SJSA1 (cell line): ENCODE measurements at places on chromosomes 1 and 21. TPM values are rescaled to one million over a fixed set of nuclear protein-coding genes. Genes with fewer than 3 reads are reported as not detected.

LCE2A gene
- total RNA-seq, result not detected in 2 replicates

CBR1 gene
- total RNA-seq, result 105 and 169 TPM in 2 replicates

PIGP gene
- 13.6 and 36.7 TPM in 2 replicates for total RNA-seq

PDC gene
- not detected in 2 replicates for total RNA-seq

GPATCH2 gene
- 15.3 and 24.2 TPM in 2 replicates for total RNA-seq

KPRP gene
- total RNA-seq, result not detected in 2 replicates

DNA sequence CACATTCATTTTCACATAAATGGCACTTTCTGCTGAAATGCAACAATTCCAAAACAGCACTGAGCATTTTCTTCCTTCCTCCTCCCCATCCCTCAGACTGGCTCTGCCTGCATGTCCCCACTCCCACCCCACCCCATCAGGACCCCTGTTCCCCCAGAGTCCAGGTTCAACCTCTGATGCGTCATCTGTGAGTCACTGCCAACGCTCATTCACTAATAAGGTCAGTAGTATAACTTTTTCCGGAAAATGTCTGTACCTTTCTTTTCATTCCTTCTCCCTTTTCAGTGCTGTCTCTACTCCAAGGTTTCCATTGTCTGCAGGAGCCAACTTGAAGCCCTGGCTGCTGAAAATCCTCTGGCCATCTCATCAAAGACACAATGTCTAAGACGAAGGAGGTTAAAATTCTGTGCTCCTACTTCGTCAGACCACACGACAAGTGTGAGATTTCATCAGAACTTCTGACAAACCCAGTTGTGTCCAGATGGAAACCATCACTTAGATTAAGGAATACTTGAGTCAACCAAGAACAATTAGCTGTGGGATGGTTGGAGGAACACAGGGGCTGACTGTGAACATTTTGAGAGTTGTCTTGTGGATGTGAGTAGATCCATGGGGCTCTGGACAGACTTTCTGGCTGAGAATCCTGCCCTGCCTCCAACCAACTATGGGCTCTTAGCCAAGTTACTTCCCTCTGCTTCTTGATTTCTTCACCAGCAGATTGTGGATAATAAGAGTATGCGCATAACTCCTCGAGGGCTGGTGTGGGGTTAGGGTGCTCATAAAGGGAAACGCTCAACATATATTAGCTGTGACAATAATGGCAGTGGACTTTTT is 35.6 kb upstream of the UTS2 start:
- H3K27me3 ChIP-seq, result no peaks in the 10 kb centered on the region
- no peaks in the 10 kb centered on the region for H3K36me3 ChIP-seq
- H3K27ac ChIP-seq, result no peak overlapping the region
- DNase-seq, result no peak
- H3K4me1 ChIP-seq, result peaks cover under 1% of the 10 kb centered on the region; the same call in 1 of the 2 replicates

GRCh38 chr1:244840219-244840794 is 4.8 kb downstream of the COX20 start:
- DNase-seq, result no peak
- H3K27me3 ChIP-seq, result no peaks in the 10 kb centered on the region
- H3K27ac ChIP-seq, result no peak overlapping the region
- H3K4me1 ChIP-seq, result peaks cover 16% of the 10 kb centered on the region
- peaks cover 87% of the 10 kb centered on the region for H3K36me3 ChIP-seq

GRCh38 chr1:48596046-48596445 is 124.0 kb upstream of the SPATA6 start:
- no peak overlapping the region for H3K4me3 ChIP-seq
- no peak overlapping the region for H3K27ac ChIP-seq
- no peaks in the 10 kb centered on the region for H3K36me3 ChIP-seq
- H3K4me1 ChIP-seq, result no peaks in the 10 kb centered on the region
- no peaks in the 10 kb centered on the region for H3K27me3 ChIP-seq

- peaks cover 73% of the 10 kb centered on the region for H3K36me3 ChIP-seq
- H3K27ac ChIP-seq, result no peak overlapping the region
- H3K27me3 ChIP-seq, result no peaks in the 10 kb centered on the region
- H3K4me1 ChIP-seq, result peaks cover 41% of the 10 kb centered on the region
- no peak overlapping the region for H3K4me3 ChIP-seq
These were observed 20.6 kb downstream of the RUNX3 start for GRCh38 chr1:24909388-24909898.

DNA sequence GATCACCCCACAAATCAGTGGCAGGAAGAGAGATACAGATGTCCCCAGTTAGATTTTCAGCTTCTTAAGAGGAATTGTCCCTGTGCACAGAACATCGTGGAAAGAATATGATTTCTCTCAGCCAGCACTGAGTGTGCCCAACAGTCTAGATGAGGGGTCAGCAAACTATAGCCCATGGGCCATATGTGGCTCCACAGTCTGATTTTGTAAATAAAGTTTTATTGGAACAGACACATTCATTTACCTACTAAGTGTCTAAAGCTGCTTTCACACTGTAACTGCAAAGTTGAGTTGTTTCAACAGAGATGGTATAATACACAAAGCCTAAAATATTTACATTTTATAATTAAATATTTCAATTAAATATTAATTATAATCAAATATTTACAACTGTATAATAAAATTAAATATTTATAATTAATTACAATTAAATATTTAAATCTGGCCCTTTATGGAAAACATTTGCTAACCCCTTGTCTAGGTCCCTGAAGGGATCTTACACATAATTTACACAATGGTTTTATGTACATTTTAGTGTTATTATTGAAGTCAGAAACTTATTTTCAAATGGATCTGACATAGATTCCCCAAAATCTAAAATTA is 407.6 kb downstream of the PTPRU start:
- no peaks in the 10 kb centered on the region for H3K36me3 ChIP-seq
- no peak overlapping the region for H3K4me3 ChIP-seq
- H3K27ac ChIP-seq, result no peak overlapping the region
- DNase-seq, result no peak
- peaks cover 8% of the 10 kb centered on the region for H3K27me3 ChIP-seq

- H3K4me3 ChIP-seq, result no peak overlapping the region
- no peaks in the 10 kb centered on the region for H3K27me3 ChIP-seq
- no peak overlapping the region for H3K27ac ChIP-seq
- H3K36me3 ChIP-seq, result no peaks in the 10 kb centered on the region
- DNase-seq, result no peak
These were observed 1410.1 kb downstream of the MRPL39 start for GRCh38 chr21:24197132-24197643.

DNA sequence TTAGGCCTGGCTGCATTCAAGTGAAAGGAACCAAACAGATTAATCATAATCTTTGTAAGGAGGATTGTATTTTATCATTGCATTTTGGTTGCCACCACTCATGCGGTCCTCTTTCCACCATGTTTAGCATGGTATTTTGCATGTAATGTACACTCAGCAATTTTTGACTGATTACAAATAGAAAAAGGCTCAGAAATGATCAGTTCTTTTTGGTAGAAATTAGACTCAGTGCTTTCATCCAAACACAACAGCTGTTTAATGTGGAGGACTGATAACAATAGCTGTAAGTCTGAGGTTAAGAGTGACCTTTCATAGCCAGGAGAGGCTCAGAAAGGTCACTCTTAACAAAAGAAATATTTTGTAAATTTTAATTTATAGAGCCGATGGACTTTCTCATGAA is 25.3 kb upstream of the DPH5 start:
- no peak overlapping the region for H3K27ac ChIP-seq
- no peaks in the 10 kb centered on the region for H3K4me1 ChIP-seq
- H3K36me3 ChIP-seq, result no peaks in the 10 kb centered on the region
- no peak overlapping the region for H3K4me3 ChIP-seq
- no peak for DNase-seq
- H3K27me3 ChIP-seq, result no peaks in the 10 kb centered on the region

DNA sequence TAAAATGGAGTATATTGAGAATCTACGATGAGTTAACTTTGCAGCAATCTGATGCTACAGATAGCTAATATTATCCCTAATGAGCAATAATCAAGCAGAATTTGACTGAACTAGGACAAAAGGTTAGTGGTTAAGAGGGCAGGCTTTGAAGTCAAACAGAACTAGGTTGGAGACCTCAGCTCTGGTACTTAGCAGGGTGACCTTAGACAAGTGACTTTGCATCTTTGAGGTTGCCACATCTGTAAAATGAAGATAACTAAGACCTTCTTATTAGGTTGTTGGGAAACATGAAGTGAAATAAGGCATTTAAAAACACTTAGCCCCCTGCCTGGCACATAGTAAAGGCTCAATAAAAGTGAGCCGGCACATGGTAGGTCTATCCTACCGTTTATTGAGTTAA is 4.3 kb upstream of the FUCA1 start:
- H3K36me3 ChIP-seq, result no peaks in the 10 kb centered on the region
- no peak overlapping the region for H3K4me3 ChIP-seq
- peaks cover 11% of the 10 kb centered on the region for H3K4me1 ChIP-seq
- H3K27me3 ChIP-seq, result peaks cover 2% of the 10 kb centered on the region; the same call in 1 of the 2 replicates
- DNase-seq, result no peak

DNA sequence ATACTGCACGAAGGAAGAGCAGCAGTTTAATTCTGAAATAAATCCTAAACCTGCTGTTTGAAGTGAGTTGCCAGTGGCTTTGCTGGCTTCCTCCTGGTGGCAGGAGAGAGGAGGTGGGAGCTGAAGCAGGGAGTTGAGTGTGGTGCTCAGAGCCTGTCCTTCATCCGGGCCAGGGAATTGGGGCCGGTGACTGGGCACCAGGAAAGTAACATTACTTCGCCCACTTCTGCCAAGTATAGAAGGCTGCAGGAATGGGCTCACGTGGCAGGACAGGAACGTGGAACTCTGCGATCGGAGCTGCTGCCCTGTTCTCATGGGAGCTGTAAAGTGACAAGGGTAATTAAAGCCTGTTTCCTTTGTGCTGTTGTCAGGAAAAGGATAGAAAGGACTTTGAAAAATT is 8.7 kb downstream of the TOR3A start:
- no peak overlapping the region for H3K4me3 ChIP-seq
- H3K36me3 ChIP-seq, result peaks cover 85% of the 10 kb centered on the region
- no peak overlapping the region for H3K27ac ChIP-seq
- no peaks in the 10 kb centered on the region for H3K4me1 ChIP-seq

DNA sequence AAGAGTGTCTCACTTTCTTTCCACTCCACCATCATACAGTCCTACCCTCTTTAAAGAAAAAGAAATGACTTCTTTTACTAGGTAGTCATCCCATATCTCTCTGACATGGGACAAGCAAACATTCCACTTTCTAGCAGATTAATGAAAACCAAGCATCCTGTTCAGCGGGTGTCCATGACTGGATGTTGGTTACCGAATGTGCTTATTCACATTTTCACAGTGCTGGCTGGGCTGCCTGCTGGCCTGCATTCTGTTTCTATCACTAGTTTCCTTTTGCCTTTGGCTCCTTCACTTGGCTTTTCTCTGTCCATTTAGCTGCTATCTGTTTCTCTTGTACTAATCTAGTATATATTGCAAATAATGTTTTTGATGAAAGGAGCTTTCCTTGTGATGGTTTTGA is 598.4 kb downstream of the RWDD3 start:
- H3K27me3 ChIP-seq, result no peaks in the 10 kb centered on the region
- DNase-seq, result no peak
- no peak overlapping the region for H3K27ac ChIP-seq
- H3K4me3 ChIP-seq, result no peak overlapping the region
- no peaks in the 10 kb centered on the region for H3K4me1 ChIP-seq
- no peaks in the 10 kb centered on the region for H3K36me3 ChIP-seq

DNA sequence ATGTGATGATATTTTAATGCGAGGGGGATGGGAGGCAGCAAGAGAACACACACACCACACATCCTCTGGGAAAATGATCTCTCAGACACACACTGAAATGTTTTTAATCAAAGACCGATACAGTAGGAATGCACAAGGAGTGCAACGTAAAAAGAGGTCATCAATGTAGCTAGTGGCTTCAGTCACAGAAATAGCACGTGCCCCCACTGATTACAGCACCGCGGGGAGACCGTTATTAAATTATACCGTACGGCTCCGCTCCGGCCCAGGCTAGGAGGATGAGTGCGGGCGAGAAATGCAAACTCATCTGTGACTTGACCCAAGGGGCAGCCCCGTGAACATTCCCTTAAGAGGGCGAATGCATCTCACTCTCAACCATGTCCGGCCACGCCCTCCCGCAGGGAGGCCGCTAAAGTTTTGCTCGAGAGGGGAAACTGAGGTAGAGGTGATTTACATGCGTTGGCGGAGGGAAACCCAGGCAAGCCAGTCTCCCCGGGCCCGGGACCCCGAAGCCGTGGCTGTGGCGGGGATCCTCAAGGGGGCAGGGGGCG is 552 bp downstream of the UBR4 start:
- H3K27me3 ChIP-seq, result no peaks in the 10 kb centered on the region
- peaks cover 24% of the 10 kb centered on the region for H3K4me1 ChIP-seq
- H3K4me3 ChIP-seq, result peak overlapping the region; percentile 92
- H3K36me3 ChIP-seq, result peaks cover 34% of the 10 kb centered on the region
- DNase-seq, result peak; percentile 62
- H3K27ac ChIP-seq, result peak overlapping the region; percentile 88

DNA sequence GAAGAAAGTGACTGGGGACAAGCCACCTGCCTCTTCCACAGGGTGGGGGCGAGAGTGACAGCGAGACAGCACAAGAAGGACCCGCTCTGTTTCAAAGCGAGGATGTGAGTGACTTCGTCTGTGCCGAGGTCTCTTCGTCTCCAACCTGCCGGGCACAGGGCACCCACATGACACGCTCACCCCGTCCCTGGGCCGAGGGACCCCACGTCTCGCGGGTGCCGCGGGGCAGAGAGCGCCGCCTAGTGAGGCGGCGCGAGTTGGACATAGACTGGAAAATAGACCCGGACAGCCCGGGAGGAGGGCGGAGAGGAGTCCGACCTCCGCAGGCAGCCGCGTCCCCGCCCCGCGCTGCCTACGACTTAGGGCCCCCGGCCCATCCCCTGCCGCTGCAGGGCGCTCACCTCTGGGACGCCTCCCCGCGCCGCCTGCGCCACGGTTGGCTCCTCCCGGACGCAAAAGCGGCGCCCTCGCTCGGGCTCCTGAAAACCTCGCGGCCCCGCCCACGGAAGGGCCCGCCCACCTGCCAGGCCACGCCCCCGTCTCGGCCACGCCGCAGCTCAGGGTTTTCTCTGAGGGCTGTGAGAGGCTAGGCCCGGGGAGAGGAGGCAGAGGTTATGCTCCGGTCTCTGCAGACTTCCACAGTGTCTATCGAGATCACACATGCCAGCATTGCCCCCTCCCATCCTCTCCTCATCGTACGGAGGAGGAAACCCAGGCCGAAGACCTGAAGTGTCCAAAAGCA is at the start of gene TLR5:
Gene TLR5, minus strand, starts transcription at position 454 of the 742 bp plus-strand sequence. CDS start 30,217 bp downstream, outside the sequence.
- H3K27ac ChIP-seq, result no peak within 1 kb of the TSS
- no peaks in the 10 kb centered on the region for H3K36me3 ChIP-seq
- peak; percentile 71 for DNase-seq
- no peaks in the 10 kb centered on the region for H3K27me3 ChIP-seq

GRCh38 chr1:43952731-43953346 is 6.1 kb downstream of the IPO13 start:
- no peak overlapping the region for H3K27ac ChIP-seq
- H3K4me1 ChIP-seq, result peaks cover 5% of the 10 kb centered on the region
- DNase-seq, result no peak
- no peak overlapping the region for H3K4me3 ChIP-seq
- H3K36me3 ChIP-seq, result peaks cover 37% of the 10 kb centered on the region
- no peaks in the 10 kb centered on the region for H3K27me3 ChIP-seq
